ENCODE measurements at places on chromosomes 4 and X. TPM values are rescaled to one million over a fixed set of nuclear protein-coding genes. Genes with fewer than 3 reads are reported as not detected.

- H3K27me3 ChIP-seq: no peaks in the 10 kb centered on the region
- peaks cover 5% of the 10 kb centered on the region for H3K36me3 ChIP-seq
- no peak overlapping the region for H3K4me3 ChIP-seq
These were observed 425.3 kb downstream of the SPRY1 start for GRCh38 chr4:123821861-123822260.

DNA sequence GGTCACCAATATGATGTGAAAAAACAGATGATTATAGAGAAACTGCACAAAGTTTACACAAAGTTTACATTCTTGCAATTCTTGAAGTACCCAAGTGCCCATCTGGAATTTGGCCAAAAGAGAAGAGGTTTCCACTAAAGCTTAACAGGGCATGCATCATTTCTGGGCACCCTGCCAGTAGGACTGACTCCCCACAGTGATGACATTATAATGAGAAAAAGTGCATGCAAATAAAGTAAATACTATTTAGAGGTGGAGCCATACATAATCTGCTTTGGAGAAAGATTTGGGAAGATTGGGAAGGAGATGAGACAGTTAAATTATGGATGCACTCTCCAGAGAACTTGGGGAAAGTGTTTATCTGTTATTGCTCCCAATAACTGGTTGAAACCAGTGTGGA lies 93.7 kb upstream of the TRPC3 start:
- no peak overlapping the region for H3K27ac ChIP-seq
- H3K4me1 ChIP-seq: peaks cover 9% of the 10 kb centered on the region
- no peak for DNase-seq
- no peaks in the 10 kb centered on the region for H3K27me3 ChIP-seq

Gene RAP1GDS1
- total RNA-seq: 29.9 TPM

- no peaks in the 10 kb centered on the region for H3K27me3 ChIP-seq
- no peak overlapping the region for H3K4me3 ChIP-seq
- H3K27ac ChIP-seq: no peak overlapping the region
- H3K36me3 ChIP-seq: peaks cover 8% of the 10 kb centered on the region
- peaks cover 24% of the 10 kb centered on the region for H3K4me1 ChIP-seq
These were observed 71.0 kb downstream of the USP46 start for GRCh38 chr4:52588097-52588496.

Gene SPON2
- 5.3 TPM for total RNA-seq

- H3K27ac ChIP-seq: peak overlapping the region; percentile 80
- peaks cover 48% of the 10 kb centered on the region for H3K4me1 ChIP-seq
- no peaks in the 10 kb centered on the region for H3K27me3 ChIP-seq
- H3K4me3 ChIP-seq: no peak overlapping the region
These were observed 80.8 kb downstream of the APBB2 start for GRCh38 chr4:41133454-41134018.

DNA sequence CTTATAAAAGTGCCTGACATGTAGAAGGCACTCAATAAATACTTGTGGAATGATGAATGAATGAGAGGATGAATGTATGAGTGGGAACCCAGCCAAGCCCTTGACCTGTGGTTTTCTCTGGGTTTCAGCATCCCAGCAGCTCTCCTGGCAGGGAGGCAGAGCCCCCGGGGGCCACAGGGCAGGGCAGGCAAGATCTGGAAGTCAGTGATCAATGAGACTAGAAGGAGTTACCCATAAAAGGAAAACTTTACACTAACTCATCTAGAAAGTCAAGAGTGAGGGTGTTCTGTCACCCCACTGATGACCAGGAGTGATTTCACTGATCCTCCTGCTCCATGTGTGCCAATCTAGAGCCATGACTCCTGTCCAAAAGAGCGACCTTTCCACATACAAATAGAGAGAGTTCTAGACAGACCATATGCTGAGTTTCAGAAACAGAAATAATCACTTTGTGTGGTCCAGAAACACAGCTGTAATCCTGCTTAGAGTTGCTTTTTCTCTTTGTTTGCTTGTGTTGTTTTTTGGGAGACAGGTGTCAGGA lies 37.4 kb downstream of the MGARP start:
- H3K27ac ChIP-seq: peak overlapping the region; percentile 97
- peaks cover 16% of the 10 kb centered on the region for H3K36me3 ChIP-seq
- peaks cover 36% of the 10 kb centered on the region for H3K4me1 ChIP-seq
- no peaks in the 10 kb centered on the region for H3K27me3 ChIP-seq
- no peak for DNase-seq

GRCh38 chr4:184825141-184825895 lies 450 bp downstream of the ACSL1 start:
- H3K4me3 ChIP-seq: peak overlapping the region; percentile 76
- no peaks in the 10 kb centered on the region for H3K36me3 ChIP-seq
- H3K27ac ChIP-seq: no peak overlapping the region
- peaks cover 56% of the 10 kb centered on the region for H3K27me3 ChIP-seq

Gene UBQLN2
- 28.4 TPM for total RNA-seq

GRCh38 chr4:46505131-46505530 lies 115.2 kb upstream of the GABRA2 start:
- H3K4me1 ChIP-seq: peaks cover 2% of the 10 kb centered on the region
- no peaks in the 10 kb centered on the region for H3K36me3 ChIP-seq
- no peak for DNase-seq
- H3K4me3 ChIP-seq: no peak overlapping the region
- H3K27me3 ChIP-seq: no peaks in the 10 kb centered on the region

- H3K27ac ChIP-seq: no peak overlapping the region
- peaks cover 74% of the 10 kb centered on the region for H3K36me3 ChIP-seq
These were observed 18.4 kb downstream of the NOP14 start for GRCh38 chr4:2944586-2945526.

GRCh38 chr4:154807042-154807630 lies 26.1 kb downstream of the RBM46 start:
- no peak for DNase-seq
- H3K27me3 ChIP-seq: no peaks in the 10 kb centered on the region
- H3K36me3 ChIP-seq: peaks cover 3% of the 10 kb centered on the region
- H3K4me3 ChIP-seq: no peak overlapping the region
- H3K4me1 ChIP-seq: no peaks in the 10 kb centered on the region

DNA sequence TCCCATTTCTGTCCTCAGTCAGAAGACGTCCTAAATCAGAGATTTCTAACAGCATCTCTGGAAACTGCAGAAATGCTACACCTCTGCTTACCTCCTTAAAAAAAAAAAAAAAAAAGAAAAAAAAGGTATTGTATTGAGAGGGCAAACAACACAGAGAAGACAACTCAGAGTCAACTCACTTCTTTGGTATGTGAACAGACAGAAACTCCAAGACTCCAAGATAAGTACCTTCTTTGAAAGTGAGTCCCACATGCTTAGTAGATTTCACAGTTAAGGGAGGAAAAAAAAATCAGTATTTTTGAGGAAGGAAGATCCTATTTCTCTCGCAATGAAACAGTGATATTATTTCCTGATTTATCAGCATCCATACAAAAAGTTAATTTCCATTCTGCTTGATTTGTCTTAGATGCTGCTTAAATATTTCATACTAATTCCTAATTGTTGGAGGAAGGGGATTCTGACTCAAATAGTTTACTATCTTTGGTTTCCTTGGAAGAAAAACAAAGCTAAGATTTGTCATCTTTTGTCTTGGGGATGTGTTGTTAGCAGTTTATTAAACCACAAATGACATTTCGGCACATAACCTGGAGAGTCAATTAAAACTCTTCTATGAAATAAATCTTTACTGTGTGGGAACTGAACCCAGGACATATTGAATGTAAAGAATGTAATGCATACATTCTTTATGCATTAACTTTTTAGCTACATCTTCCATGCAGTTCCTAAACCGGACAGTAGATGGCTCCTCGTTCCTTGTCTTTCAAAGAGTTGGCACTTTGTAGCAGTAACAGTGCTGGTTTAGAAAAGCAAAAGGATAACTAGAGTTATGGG lies 4.7 kb downstream of the RASGEF1B start:
- H3K27ac ChIP-seq: peak overlapping the region; percentile 78
- no peaks in the 10 kb centered on the region for H3K36me3 ChIP-seq
- H3K4me3 ChIP-seq: no peak overlapping the region
- peaks cover 16% of the 10 kb centered on the region for H3K27me3 ChIP-seq
- peaks cover 50% of the 10 kb centered on the region for H3K4me1 ChIP-seq
- peak; percentile 72 for DNase-seq

DNA sequence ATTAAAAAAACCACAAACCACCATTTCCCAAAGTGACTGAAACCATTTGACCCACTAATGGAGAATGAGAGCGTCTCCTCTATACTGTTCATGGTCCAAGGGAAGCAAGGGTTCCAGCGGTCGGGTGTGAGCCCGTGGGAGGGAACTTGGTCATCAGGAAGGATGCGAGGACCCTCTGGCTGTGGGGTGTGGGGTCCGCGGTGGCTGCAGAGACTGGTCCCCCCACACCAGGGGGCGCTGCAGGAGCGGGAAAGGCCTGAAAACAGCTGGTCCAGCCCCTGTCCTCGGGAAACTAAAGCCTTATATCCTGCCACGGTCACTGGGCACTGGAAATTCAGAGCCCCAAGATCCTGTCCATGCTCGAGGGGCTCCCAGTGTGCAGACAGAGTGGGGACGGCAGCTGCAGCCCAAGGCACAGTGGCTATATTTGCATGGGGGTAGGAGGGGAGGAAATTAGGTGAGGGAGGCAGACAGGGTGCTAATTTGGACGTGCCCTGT lies 4.3 kb downstream of the BLOC1S4 start:
- H3K4me1 ChIP-seq: peaks cover 8% of the 10 kb centered on the region
- DNase-seq: peak; percentile 93
- H3K4me3 ChIP-seq: no peak overlapping the region
- H3K36me3 ChIP-seq: no peaks in the 10 kb centered on the region
- H3K27me3 ChIP-seq: peaks cover 6% of the 10 kb centered on the region
- H3K27ac ChIP-seq: no peak overlapping the region

Gene PDGFRA
- 3.3 TPM for total RNA-seq

- H3K27me3 ChIP-seq: no peaks in the 10 kb centered on the region
- H3K27ac ChIP-seq: no peak overlapping the region
These were observed 229.4 kb upstream of the GATB start for GRCh38 chr4:151990201-151990600.

GRCh38 chr4:148574502-148574901 lies 132.3 kb upstream of the NR3C2 start:
- peaks cover 9% of the 10 kb centered on the region for H3K36me3 ChIP-seq
- peaks cover 6% of the 10 kb centered on the region for H3K4me1 ChIP-seq
- no peak overlapping the region for H3K4me3 ChIP-seq

DNA sequence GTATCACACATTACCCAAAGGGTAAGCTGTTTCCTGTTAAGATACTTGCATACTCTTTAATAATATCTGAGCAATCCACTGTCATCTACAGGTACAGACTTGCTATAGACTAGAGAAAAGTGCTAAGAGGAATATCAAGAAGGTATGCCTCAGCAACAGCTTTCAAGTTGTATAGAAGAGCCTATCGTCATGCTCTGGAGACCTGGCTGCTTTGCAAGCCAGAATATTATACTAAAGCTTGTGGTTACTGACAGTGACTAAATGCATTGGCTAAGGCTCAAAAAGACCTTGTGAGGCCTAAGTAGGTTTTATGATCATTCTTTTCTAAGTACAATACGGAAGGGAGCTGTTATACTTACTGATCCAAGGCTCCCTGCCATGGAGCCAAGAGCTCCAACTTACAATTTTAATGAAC lies 11.3 kb downstream of the LAMP2 start:
- no peak for DNase-seq

Gene DSPP
- total RNA-seq: not detected

Gene FAM149A
- total RNA-seq: 14.6 TPM

- H3K36me3 ChIP-seq: no peaks in the 10 kb centered on the region
- H3K27ac ChIP-seq: no peak overlapping the region
- peaks cover 3% of the 10 kb centered on the region for H3K4me1 ChIP-seq
- no peak for DNase-seq
These were observed 6.1 kb downstream of the PNMA5 start for GRCh38 chrX:152987801-152988200.

Gene CT45A5
- total RNA-seq: not detected

GRCh38 chr4:113759696-113760093 lies 1.8 kb downstream of the CAMK2D start:
- H3K36me3 ChIP-seq: no peaks in the 10 kb centered on the region
- H3K4me3 ChIP-seq: peak overlapping the region; percentile 88
- H3K27me3 ChIP-seq: peaks cover 22% of the 10 kb centered on the region
- H3K27ac ChIP-seq: no peak overlapping the region
- DNase-seq: no peak

- peaks cover 44% of the 10 kb centered on the region for H3K4me1 ChIP-seq
- H3K36me3 ChIP-seq: peaks cover 5% of the 10 kb centered on the region
- no peak for DNase-seq
- H3K4me3 ChIP-seq: no peak overlapping the region
These were observed 120.3 kb downstream of the CHRNA9 start for GRCh38 chr4:40455340-40455902.

Gene NDST3
- 0.37 TPM for total RNA-seq

DNA sequence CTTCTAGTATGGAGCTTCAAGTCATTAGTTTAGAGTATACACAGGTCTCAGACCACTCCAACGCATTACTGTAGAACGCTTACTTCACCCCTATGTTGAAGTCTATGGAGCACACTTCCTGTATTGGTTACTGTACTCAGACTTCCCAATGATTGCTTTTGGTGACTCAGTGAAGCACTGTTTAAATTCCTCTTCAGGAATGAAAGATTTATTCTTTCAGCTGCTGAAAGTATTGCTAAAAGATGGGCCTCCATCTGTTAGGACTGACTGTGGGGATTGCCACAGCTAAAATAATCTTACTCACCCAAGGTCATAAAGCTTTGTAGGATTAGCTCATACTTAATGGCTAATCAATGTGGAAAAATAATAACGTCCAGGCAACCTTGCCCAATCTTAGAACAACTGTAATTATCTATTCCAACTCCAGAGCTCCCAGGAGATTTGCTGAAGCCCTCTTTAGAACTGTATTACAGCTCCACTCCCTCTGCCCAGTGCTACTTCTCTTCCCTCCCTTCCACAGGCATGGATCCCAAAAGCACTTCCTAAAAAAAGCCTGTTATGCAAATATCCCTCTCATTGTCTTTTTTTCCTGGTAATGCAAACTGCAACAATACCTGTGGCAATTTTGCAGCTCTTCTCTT lies 281.9 kb upstream of the HS3ST1 start:
- no peaks in the 10 kb centered on the region for H3K27me3 ChIP-seq
- H3K4me3 ChIP-seq: no peak overlapping the region
- H3K4me1 ChIP-seq: peaks cover 16% of the 10 kb centered on the region
- peaks cover 21% of the 10 kb centered on the region for H3K36me3 ChIP-seq
- no peak overlapping the region for H3K27ac ChIP-seq

Gene GPRASP1
- 2.0 TPM for total RNA-seq

DNA sequence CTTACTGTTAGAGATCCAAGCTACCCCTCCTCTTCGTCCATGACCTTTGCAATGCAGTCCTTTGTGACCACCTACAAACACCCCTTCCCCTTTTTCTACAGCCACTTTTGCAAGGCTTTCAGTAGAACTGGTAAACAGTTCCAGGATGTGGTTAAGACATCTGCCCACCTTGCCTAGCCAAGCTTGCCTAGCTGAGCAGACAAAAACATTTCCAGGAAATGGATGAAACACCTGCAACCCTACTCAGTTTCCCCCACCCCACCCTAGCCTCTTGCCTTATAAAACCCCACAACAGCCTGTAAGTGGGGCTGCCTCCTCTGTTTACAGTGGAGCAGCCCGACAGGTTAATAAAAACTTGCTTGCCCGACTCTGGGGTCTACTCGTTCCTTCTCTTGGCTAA lies 133.8 kb downstream of the ZC4H2 start:
- H3K4me1 ChIP-seq: no peaks in the 10 kb centered on the region
- no peak overlapping the region for H3K27ac ChIP-seq
- H3K36me3 ChIP-seq: no peaks in the 10 kb centered on the region
- no peak for DNase-seq
- no peak overlapping the region for H3K4me3 ChIP-seq
- no peaks in the 10 kb centered on the region for H3K27me3 ChIP-seq

- H3K4me3 ChIP-seq: no peak overlapping the region
- H3K4me1 ChIP-seq: peaks cover 10% of the 10 kb centered on the region
- H3K27ac ChIP-seq: no peak overlapping the region
- DNase-seq: no peak
- H3K36me3 ChIP-seq: no peaks in the 10 kb centered on the region
These were observed 680.1 kb upstream of the GRIA3 start for GRCh38 chrX:122504026-122504425.

Measured in WTC11 (cell line).